ENCODE measurements at places on chromosomes 5 and 9. TPM values are rescaled to one million over a fixed set of nuclear protein-coding genes. Genes with fewer than 3 reads are reported as not detected.

DDX4 gene
- total RNA-seq: not detected

TUSC1 gene
- 10.5 TPM for total RNA-seq

APBB3 gene
- 19.8 TPM for total RNA-seq

F2RL2 gene
- 13.1 TPM for total RNA-seq

GARNL3 gene
- total RNA-seq: 6.4 TPM

CXCL14 gene
- 0.26 TPM for total RNA-seq

CCDC192 gene
- total RNA-seq: not detected

ANKRD31 gene
- 0.26 TPM for total RNA-seq

MARVELD2 gene
- total RNA-seq: 1.3 TPM

ACSL6 gene
- 0.26 TPM for total RNA-seq

LSM11 gene
- 2.1 TPM for total RNA-seq

Data from fibroblast of lung (primary cell).